Ammon's horn (tissue), 1 donor: ENCODE measurements at places on chromosomes 2 and 18.

DNA sequence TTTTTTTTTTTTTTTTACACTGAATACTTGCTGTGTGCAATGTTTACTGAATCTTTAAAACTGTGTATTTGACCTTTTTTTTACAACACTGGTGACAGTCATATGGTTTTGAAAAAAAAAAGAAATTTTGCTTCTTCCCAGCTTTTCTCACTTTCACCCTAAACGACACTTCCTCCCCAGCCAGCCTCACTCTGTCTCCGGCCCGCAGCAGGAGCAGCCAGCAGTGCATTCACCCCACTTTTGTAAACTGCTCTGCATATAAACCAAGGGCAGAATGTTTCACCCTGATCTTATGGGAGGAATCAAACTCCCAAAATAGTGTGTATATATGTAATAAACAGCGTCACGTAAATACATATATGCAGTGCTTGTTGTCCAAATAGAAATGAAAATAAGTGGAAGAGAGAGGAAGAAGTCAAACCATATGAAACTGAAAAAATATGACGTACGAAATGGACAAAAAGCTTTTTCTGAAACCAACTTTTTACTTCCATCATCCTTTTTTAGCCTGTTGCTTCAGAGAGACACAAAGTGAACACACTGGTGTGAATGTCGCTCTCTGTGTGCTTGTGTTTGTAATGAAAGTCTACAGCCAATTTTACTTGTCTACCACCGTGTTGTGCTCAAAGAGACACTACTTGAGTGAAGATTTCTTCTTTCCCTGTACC, 54.2 kb downstream of the ZCCHC2 start:
- no peak for DNase-seq

- no peak for DNase-seq
Observed at GRCh38 chr2:158722266-158723105, 72.6 kb upstream of the DAPL1 start.

DNA sequence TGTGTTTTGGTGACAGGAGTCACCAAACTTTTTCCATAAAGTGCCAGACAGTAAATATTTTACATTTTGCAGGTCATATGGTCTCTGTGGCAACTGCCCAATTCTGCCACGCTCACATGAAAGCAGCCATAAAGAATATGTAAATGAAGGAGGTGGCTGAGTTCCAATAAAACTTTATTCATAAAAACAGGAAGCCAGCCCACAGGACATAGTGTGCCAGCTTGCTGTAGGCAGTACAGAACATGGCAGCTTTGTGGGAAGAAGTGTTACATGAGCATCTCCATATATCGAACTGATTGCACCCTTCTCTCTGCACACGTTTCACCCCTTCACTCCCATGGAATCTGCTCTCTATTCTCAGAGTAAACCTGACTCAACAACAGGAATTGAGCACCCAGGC, 10.2 kb downstream of the ASB18 start:
- no peak for DNase-seq

DNA sequence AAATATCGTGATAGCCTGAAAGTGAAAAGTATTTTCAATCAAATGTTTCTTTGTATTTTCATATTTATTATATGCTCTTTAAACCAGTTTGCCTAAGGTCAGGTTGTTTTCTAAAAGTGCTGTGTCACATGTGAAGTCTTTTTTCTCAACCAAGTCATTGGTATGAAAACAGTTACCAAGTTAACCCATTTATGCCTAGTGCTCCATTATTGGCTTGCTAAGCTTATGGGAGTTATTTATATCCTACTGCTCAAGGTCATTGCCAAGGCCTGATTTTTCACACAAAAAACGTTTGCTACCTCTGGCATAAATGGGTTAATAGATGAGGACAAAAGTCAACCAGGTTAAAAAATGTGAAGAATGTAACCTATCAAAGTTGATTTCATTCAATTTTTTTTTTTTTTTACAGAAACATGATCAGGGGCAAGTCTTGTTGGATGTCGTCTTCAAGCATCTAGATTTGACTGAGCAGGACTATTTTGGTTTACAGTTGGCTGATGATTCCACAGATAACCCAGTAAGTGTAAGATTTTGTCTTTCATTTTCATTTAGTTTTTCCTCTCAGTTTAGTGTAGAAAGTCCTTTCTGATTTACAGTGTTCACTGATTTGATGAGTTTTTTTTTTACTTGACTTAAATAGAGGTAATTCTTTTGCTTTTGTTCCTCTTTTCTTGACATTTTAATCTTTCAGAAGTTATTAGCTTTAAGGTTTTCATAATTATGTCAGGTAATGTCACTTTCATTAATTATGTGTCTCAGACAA, 102.6 kb downstream of the PTPN4 start:
- no peak for DNase-seq

- no peak for DNase-seq
Observed at GRCh38 chr2:65834062-65834461, 401.7 kb upstream of the SPRED2 start.

DNA sequence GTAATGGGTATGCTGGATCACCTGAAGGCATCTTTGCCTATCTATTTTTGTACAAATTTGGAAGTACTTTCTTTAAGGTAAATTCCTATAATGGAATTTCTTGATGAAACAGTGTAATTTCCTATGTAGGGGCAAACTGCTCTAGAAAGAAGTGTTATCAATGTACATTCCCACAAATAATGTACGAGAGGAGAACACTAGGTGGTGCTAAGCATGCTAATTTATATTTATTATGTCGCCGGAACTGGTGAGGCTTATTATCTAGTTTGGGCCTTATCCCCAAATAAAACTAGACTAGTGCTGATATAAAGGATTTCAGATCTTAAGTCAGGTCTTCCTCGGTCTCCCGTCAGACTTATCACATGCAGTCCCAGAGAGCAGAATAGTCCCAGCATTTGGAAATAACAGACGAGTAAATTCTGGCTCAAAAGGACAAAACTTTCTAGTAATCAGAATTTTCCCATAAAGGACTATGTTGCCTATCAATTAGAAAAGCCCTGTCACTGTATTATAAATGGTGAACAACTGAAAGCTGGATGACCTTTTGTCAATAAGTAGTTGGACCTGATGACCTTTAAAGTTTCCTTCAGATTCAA, 86.9 kb upstream of the RBBP8 start:
- peak; percentile 31 for DNase-seq

DNA sequence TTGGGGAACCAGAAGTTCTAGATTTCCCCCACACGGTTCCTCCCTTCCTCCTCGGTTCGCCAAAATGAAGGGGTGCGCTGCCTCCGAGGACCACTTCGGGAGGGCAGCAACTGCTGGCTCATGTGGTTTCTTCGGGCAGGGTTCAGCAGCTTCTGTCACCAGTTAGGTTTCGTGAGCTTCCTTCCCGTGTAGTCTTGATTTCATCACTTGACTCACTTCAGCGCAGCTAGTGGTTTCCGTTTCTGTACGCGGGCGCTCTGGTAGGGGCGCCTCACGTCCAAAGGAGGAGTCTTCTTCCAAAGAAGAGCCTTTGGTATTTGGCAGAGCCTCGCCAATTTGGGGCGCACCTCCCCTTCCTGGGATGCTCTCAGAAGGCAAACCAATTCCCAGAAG, 485 bp upstream of the GALNT3 start:
- peak; percentile 41 for DNase-seq

GRCh38 chr2:15359716-15360531, 201.2 kb downstream of the NBAS start:
- DNase-seq: no peak

- DNase-seq: no peak
Observed at GRCh38 chr2:9276901-9277451, 70.4 kb downstream of the ASAP2 start.

GRCh38 chr2:151138507-151138906, 123.2 kb downstream of the RBM43 start:
- DNase-seq: no peak

GRCh38 chr2:201964631-201965206, 68.9 kb upstream of the FZD7 start:
- no peak for DNase-seq

- DNase-seq: no peak
Observed at GRCh38 chr2:106336737-106337136, 131.5 kb downstream of the RGPD3 start.

- no peak for DNase-seq
Observed at GRCh38 chr2:217695033-217695520, 307.7 kb downstream of the TNS1 start.

DNA sequence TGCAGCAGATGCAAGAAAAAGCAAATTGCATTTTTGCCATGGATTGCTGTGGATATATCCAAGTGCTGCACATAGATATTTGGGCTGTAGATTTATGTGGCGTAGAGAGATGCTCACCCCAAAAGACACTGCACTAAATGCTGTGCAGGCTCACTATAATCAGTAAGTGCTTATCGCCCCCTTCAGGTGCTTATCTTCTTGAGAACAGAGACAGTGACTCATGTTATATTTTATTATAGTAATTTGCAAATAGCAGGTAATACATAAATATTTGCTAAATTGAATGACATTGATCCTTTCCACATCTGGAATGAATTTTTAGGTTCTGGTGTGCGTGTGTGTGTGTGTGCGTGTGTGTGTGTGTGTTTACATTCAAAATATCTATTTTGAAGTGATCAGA, 36.8 kb upstream of the PLEKHM3 start:
- DNase-seq: peak; percentile 20

DNA sequence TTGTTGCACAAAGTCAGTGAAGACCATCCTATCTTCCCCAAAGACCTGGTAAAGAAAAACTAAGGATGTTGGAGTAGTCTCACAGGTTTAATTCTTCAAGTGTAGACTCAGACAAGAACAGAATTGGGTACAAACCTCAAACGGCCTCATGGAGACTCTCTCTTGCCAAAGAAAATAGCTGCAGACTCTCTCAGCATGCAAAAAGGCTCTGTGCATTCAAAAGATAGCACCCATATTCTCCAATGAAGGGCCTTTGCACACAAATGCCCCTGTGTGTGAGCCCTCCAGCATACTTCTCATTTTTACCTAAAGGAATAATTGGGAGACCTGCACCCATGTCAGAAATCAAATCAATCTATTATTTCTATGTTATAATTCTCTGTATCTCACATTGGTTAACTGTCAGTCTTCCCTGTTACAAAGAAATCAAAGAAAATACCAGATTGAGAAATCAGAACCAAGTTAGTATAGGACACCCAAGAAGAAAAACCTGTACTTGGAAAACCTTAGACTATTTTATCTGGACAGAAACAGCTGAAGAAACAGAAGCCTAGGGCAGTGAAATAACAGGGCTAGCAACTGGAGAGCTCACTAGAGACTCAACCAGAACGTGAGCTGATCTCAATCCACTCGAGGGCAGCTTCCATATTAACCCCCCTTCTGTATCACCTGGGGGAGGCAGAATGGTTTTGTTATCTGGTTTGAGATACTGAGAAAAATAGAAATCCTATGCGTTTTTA, 134.7 kb upstream of the DNAJC10 start:
- no peak for DNase-seq

GRCh38 chr2:109124982-109125592, 3.9 kb upstream of the SH3RF3 start:
- DNase-seq: no peak

GRCh38 chr2:100222844-100223243, 80.5 kb upstream of the AFF3 start:
- DNase-seq: no peak

- DNase-seq: peak; percentile 31
Observed at GRCh38 chr2:18980104-18980785, 378.2 kb downstream of the OSR1 start.

DNA sequence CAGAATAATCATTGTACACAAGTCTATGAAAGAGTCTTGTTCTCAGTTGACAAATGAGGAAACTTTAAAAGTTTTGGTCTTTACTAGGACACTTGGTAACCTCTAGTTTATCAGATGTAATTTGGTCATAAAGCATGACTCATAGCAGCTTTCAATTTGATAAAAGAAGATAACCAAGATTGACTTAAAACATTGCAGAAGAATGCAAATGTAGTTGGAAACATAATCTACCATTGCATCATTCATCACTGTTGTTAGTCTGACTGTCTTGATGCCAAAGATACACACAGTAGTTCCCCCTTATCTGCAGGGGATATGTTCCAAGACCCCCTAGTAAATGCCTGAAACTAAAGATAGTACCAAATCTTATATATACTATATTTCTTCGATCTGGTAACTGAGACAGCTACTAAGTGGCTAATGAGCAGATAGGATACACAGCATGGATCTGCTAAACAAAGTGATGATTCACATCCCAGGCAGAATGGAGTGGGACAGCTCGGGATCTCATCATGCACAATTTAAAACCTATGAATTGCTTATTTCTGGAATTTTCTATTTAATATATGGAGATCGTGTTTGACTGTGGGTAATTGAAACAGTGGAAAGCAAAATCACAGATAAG, 131.4 kb upstream of the CCDC68 start:
- DNase-seq: peak; percentile 45

GRCh38 chr2:11123856-11124759, 31.2 kb upstream of the SLC66A3 start:
- DNase-seq: peak; percentile 67

GRCh38 chr2:181786371-181787228, 104.9 kb upstream of the ITPRID2 start:
- no peak for DNase-seq

- no peak for DNase-seq
Observed at GRCh38 chr2:241339839-241340630, 16.1 kb upstream of the FARP2 start.

DNA sequence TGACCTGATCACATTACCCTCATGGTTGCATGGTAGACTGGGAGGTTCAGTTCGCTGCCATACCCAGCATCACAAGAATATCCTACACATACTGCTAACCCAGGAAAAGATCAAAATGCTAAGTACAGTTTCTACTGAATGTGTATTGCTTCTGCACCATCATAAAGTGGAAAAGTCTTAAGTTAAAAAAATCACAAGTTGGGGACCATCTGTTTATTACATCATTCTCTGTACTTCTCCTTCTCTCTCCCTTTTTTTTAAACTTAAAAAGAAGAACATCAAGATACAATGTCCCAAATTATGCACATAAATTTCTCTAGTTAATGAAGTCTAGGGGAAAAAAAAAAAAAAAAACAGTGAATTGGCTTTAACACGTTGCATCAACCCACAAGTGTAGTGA, 43.3 kb downstream of the NBAS start:
- DNase-seq: no peak

- no peak for DNase-seq
Observed at GRCh38 chr18:21733011-21733410, 7.6 kb upstream of the MIB1 start.

- no peak for DNase-seq
Observed at GRCh38 chr2:20430461-20431300, 16.2 kb upstream of the RHOB start.

DNA sequence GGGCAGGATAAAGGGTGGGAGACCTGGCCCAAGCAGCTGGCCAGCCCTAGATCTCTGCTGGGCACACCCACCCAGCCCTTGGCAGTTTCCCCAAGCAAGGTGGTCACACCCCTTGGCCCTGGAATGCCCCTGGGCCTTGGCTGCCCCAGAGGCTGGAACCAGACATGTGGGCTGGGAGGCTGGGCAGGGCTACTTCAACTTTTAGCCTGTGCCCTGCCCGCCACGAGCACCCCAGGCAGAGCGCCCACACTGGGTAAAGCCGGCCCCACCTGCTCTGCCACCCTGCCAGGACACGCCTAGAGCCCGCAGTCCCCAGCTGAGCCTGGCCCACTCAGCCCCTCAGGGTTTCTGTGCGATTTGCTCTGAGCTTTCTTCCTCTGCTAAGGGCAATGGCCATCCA, 119.7 kb upstream of the SMAD2 start:
- DNase-seq: no peak
